ENCODE measurements at places on chromosomes 3 and 15.

DNA sequence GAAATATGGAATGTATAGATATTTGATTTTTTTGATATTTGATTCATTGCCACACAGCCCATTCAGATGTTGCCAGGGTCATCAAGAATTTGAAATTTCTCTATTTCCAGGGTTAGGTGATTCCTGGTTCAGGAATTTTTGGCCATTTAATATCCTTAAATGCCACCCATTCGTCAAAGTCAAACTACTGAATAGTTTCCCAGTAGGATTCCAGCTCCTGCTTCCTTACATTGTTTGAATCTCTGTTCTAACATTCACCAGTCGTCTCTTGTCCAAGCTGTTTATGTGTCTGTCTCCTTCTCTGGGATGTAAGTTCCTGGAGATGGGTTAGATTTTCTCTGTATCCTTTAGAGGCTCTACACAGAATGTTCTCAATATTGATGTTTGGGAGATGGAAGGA is 124.9 kb upstream of the TLE3 start:
- no peak for DNase-seq

DNA sequence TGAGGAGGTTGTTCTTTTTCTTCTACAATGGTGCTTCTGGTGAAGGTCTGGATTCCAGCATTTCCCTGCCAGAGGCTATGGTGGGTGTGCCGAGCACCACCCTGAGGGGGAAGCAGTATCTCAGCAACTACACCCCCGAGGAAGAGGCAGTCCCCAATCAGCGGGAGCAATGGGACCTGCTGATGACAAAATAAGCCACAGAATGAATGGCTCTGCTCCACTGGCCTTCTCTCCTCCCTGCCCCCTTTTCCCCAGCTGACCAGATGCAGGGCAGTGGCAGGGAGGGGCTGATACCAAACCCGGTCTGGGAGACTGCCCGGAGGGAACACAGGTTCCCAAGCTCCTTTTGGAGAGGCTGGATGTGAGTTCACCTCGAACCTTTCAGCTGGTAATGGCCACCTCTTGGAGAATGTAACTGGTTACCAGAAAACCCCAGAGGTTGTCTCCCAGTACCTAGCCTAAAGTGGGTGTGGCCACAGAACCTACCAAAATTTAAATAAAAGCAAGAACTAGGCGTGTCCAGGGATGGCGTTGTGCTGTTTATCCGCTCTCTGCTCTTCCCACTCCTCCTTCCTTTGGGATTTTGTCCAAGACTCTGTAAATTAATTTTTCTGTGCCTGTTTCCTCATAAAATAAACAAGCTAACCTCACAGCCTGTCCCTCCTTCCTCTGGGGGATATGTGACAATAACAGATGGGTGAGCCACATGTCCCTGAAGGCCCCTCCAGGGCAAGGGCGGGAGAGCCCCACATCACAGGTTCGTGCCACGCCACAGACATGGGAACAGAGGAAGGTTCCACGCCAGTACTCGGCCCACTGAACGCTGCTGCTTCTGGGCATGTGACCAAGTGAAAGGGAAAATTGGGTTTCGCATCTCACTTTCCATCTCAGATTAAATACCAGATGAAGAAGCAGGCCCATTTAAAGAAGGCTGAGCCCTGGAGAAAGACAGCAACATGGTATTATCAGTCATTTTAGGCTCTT is 35.1 kb upstream of the SPTBN5 start:
- no peak for DNase-seq

GRCh38 chr3:150682279-150682678 is 21.4 kb downstream of the ERICH6 start:
- no peak for DNase-seq

DNA sequence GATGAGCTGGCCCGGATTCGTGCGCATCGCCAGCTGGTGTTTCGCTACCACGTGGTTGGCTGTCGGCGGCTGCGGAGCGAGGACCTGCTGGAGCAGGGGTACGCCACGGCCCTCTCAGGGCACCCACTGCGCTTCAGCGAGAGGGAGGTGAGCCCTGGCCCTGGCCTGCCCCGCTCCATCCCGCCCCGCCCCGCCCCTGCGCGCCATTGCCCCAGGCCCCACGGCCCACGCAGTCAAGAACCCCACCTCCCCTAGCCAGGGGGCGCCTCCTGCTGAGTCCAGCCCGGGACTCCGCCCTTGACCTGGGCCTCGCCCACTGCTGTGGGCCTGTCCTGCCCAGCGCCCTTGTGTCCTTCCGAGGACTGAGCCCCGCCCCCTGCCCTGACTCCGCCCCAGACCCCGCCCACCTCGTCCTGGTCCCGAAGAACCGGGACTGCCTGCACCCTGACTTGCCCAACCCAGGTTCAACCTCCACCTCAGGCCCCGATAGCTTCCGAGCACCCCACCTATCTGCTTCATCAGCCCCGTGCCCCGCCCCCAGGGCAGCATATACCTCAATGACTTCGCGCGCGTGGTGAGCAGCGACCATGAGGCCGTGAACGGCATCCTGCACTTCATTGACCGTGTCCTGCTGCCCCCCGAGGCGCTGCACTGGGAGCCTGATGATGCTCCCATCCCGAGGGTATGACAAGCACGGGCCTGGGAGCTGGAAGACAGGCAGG is 14.8 kb downstream of the NT5DC2 start:
- no peak for DNase-seq

GRCh38 chr3:124201226-124201625 is 209.3 kb upstream of the ROPN1 start:
- no peak for DNase-seq

DNA sequence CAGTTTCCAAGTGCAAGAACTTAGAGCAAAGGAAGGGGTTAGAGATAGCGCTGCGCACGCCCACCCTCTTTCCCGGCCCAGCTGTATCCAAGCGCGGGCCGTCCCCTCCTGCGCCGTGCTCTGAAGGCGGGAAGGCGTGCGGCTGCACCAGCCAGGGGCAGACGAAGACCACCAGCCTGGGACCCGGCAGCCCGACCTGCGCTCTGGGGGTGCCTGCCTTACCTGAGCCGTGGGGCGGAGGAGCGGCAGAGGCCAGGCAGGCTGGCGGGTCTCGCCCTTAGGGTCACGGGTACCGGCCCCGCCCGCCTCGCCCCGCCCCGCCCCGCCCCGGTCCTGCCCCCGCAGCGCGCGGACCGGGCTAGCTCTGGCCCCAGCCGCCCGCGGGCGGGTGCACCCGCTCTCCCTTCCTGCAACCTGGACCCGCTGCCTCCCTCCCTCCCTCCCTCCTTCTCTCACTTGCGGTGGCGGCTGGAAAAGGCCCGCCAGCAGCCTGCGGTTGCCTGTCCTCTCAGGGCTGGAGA is at the start of gene WDR72:
TSS of gene WDR72 (minus strand) at position 253 of the 521 bp plus-strand sequence. CDS start 26,514 bp downstream, outside the sequence.
- no peak for DNase-seq

DNA sequence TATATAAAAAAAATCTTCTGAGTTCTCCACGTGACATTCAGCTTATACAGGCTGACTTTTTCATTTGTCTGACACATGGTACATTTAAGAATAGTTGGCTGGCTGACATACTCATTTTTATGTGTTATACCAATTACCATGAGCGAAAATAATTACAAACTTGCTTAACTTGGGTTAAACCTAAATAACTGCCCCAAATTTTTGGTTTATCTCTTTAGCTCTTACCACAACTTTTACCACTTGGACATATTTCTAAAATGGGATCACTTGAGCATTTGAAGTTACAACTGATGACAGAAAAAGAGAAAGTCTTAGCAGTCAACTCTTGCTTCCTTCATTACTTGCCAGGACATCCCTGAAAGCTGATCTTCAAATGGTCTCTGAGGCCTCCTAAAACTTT is 618.1 kb downstream of the RBMS3 start:
- DNase-seq: no peak

DNA sequence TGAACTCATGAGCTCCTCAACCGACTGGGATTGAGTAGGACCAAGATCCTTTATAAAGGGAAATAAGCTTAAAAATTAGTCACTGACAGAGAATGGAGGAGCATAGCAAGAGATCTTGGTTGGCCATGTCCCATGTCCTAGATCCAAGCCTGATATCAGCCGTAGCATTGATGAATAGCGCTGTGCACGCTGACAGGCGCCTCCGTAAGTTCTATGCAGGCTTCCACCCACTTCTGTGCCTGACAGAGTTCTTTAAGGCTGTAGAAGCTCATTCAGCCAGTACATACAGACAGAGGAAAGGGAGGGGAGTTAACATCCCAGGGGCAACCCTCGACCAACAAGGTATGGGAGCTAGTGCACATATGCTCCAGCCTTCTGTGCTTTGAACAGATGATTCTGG is 251.7 kb upstream of the TBC1D5 start:
- DNase-seq: no peak

GRCh38 chr3:129415830-129416229 is 12.6 kb downstream of the EFCAB12 start:
- DNase-seq: no peak

- no peak for DNase-seq
Observed at GRCh38 chr3:98705212-98705611, 57.9 kb upstream of the ST3GAL6 start.

DNA sequence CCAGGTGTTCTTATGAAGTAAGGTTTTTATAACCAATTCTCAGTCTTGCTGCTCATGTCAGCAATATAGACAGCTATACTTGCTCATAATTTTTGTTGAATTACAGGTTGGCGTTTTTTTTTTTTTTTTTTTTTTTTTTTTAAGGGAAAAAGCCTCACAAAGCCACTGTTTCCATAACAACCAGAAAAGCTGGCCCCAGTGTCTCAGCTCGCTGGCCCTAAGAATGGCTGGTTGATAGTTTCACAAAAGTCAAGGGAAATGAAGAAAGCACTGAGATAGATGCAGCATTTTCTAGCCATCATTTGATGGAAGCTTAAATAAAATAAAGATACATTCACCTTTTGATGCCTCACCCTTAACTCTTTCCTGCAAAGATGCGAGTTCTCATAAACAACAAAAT is 121.9 kb downstream of the C3orf70 start:
- DNase-seq: no peak

DNA sequence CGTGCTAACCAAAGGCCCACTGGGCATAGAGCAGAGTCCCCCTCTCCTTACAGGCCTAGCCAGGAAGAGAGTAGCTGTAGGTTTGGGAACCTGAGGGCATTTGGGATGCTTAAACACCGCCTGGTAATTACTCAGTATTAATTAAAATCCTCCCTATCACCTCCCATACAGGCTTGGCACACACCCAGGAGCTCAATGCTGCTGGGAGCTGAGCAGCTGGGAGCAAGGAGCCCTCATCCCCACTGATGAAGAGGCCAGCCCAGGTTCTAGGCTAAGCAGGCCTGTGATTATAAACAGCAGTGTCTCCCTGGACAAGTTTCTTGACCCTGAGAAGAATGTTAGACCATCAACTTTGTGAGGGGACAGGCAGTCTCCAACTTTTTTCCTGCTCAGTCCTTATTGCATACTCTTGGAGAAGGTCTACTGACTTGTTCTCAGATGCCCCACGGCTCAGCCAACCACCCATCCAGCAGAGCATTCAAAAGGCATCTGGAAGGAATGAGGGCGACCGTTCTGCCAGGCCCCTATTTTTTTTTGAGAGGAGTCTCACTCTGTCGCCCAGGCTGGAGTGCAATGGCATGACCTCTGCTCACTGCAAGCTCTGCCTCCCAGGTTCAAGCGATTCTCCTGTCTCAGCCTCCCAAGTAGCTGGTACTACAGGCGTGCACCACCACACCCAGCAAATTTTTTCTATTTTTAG is 1.3 kb upstream of the PRKAR2A start:
- DNase-seq: no peak

DNA sequence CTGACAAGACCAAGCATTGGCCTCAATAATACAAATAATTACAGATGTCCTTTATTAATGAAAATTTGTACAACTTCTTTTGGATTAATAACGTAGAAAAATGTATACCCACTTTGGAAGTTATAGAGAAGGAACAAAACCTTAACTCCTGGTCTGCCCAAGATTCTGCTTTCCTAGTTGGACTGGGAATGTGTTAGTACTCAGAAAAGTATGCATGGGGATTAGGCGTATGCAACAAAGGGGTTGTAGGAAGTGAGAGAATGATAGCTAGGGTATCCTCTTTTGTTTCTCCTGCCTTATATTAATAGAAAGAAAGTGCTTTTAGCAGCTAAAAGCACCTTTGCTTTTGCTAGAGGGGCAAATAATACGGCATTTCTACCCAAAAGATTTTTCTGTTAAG is 116.2 kb upstream of the LRRFIP2 start:
- DNase-seq: no peak

- DNase-seq: no peak
Observed at GRCh38 chr3:69020857-69021256, 7.4 kb upstream of the EOGT start.

GRCh38 chr15:90594301-90594738 is 64.6 kb downstream of the CRTC3 start:
- DNase-seq: no peak

DNA sequence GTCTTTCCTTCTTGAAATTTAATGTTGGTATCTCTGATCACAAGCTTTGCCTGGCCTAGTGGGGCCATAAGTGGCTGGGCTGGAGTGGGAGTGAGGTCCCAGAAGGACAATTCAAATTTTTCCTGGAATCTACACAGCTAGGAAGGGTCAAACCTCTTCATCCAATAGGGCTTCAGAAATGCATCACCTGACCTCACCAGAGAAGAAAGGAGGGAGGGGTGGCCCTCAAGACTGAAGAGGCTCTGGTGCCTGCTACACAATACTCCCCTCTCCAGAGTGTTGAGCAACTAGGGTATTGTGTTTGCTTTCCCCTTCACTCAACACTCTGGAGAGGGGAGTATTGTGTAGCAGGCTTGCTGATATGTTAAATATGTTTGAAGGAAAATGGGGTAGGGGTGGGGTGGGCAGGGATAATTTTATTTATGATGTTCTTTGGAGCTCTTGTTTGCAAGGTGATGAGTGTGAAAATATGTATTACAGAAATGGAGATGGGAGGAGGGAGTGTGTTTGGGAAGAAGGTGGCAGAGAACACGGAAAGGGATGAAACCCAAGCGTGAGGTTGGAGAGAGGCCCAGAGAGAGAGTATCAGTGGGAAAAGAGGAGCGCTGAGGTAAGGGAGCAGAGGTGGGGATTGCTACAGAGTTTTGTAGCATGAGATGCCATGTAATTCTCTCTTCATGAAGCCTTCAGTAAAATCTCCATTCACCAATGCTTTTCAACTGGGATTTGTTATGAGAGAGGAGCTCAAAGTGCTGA is 5.7 kb upstream of the KLHL24 start:
- DNase-seq: no peak

- no peak for DNase-seq
Observed at GRCh38 chr15:69067296-69067695, 52.8 kb downstream of the NOX5 start.

DNA sequence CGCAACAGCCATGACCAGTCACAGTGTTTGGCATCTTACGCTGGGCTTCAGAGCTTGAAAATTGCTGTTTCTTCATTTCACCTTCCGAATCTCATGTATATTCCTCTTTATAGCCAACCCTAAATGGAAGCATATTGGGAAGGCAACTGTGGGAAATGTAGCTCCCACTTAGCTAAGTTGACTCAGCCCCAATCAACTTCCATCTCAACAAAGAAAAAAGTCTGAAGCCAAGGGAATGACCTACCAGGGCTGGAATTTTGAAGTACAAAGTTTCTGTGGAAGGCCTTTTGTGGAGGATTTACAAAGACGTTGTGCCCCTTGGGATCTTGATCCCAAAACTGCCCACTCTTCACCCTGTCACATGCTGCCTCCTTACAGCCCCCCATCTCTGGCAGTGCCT is 85.2 kb upstream of the OXTR start:
- DNase-seq: no peak

All from NCI-H1105 treated with DMSO at 0.1 percent for 48 hours (cell line).